B cell (primary cell): ENCODE measurements at places on chromosomes 16 and 17. TPM values are rescaled to one million over a fixed set of nuclear protein-coding genes. Genes with fewer than 3 reads are reported as not detected.

- no peak for DNase-seq
Observed at GRCh38 chr17:63634816-63635215, 12.6 kb downstream of the MAP3K3 start.

GRCh38 chr17:29076722-29077121 is 33.8 kb downstream of the PIPOX start:
- no peak for DNase-seq

- DNase-seq, result no peak
Observed at GRCh38 chr16:87047221-87048037, 269.8 kb downstream of the C16orf95 start.

DNA sequence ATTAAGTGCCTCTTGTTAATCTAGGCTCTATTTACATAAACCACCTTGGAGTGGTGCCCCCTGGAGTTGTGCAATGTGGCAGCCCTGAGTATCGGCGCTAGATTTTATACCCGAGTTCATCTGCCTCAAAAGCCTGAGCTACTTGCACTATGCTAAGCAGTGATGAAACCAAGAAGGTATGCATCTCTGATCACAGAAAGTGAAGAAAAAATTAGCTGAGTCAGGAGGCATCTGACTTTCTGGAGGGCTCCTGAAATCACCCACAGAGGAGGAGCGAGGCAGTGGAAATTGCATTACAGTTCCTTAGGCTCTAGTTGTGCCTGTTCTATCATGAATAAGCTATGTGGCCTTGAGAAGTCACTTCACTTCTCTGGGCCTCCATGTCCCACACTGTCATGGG is 80.3 kb upstream of the PSMD7 start:
- DNase-seq, result no peak

DNA sequence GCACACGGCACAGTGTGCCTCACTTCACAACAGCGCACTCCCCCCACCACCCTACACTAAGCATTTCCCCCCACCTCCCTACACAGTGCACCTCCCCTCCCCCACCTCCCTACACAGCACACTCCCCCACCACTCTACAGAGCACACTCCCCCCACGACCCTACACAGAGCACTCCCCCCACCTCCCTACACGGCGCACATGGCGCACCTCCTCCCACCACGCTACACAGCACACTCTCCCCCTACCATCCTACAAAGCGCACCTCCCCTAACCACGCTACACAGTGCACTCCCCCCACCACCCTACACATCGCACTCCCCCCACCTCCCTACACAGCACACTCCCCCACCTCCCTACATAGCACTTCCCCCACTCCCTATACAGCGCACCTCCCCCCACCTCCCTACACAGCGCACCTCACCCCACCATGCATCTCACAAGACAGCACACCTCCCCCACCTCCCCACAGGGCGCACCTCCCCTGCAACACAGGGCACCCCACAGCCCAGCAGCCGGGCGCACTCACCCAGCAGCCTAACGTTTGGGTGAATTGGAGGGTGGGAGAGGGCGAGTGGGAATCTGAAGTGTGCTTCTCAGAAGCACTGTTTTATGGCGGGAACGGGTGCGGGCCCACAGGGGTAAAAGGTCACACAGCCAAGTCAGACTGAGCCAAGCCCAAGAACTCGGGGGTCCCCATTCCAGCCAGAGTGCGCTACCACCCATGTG is 10.3 kb downstream of the KNOP1 start:
- DNase-seq, result no peak

DNA sequence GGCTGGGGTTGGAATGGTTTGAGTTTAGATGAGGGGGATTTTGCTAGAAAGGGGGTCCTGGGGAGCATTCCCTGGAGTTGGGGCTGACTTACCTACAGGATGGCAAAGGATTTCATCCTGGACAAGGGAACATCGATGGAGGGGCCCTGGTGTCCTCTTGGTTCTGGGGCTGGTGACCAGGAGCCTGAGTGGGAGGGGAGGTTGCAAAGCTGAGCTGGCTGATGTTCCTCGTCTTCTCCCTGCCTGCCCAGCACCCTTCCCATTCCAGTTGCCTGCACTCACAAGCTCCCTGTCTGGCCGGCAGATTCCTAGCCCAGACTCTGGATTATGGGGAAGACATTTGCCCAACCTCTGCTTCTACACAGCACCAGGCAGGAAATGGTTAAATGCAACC is 37.2 kb downstream of the ITGAE start:
- DNase-seq, result no peak

DNA sequence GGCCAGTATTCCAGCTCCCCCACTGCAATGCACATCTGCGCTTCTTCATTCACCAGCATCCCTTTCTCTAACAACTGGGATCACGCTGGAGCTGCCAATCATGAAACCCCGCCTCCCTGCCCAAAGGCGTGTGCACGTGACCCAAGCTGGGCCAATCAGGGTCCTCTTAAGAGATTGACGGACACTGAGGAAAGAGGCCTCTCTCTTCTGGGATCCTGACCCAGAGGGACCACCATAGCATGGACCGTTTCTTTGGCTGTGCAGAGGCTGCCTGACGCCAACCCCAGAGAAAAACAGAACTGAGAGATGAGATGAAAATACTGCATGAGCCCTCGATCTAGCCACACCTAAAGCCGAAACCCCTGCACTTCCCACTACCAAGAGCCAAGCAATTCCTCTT is 32.0 kb downstream of the COTL1 start:
- peak; percentile 73 for DNase-seq

GRCh38 chr16:87461466-87461991 is 31.3 kb downstream of the ZCCHC14 start:
- DNase-seq, result peak; percentile 33

DNA sequence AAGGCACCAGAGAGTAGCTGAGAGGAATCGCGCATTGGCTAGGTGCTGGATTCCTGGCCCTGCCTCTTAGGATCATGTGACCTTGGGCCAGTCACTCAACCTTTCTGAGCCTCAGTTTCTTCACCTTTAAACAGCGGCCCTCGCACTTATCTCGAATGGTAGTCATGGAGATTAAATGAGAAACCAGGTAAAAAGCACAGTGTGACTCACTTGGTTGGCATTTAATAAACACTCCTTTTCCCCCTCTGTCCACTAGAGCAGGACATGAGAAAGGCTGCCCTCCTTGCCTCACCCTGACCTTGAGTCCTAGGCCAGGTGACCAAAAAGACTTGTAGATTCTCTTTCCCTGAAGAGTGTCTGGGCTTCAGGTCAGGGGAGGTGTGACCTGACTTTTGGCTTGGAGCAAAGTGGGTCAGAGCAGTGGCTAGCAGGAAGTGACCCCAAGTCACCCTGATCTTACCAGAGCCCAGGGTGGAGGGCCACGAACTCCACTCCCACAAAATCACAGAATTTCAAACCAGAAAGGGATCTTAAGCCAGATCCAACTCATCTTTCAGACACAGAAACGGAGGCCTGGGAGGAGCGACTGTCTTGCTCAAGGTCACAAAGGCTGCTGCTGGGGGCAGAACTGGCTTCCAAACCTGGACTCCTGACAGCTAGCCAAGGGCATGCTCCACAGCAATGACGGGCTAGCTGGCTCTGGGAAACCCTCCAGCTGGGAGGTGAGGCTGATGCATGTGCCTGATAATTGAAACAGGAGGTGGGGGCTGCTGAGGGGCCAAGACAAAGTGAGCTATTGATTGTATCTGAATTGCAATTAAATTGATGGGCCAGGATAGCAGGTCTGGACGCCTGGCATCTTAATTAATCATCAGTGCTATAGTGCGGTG is 65.2 kb downstream of the PIPOX start:
- no peak for DNase-seq

DNA sequence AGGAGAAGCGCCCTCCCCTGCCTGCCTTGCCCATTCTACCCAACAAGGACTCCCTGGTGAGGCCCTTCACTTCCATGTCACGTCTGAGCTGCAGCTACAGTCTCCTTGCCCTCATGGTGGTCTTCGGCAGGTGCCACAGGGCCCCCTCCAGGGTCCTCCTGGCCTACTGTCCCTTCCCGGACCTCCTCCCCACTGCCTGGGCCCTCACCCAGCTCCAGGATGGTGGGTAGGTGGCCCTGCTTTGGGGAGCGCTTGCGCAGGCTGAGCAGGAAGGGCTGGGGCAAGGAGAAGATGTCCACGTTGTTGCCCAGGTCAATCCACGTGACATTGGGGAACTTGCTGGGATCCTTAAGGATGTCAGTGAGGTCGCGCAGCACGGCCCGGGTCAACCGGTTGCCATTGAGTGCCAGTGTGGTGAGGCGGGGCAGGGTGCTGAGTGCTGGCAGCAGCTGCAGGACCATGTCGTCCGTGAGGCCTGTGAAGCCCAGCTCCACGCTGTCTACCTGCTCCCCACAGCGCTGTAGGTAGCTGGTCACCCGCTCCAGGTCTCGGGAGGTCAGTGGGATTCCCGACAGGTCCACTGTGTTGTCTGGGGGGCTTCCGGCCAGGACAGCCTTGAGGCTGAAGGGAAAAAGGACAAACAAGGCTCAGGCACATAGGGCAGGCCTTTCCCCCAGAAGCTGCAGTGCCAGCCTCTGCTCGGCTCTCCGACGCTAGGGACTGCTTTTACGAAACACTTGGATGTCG is 28.3 kb downstream of the TRPV2 start:
- DNase-seq, result no peak

GRCh38 chr17:80845069-80845862 is 146.4 kb upstream of the CHMP6 start:
- peak; percentile 31 for DNase-seq

GRCh38 chr16:29694384-29695195 is 15.6 kb downstream of the QPRT start:
- DNase-seq, result no peak

- no peak for DNase-seq
Observed at GRCh38 chr16:72425571-72426341, 253.8 kb upstream of the PMFBP1 start.

- DNase-seq, result peak; percentile 58
Observed at GRCh38 chr16:56282451-56282850, 91.2 kb downstream of the GNAO1 start.

- no peak for DNase-seq
Observed at GRCh38 chr16:1895949-1896675, 22.1 kb downstream of the HS3ST6 start.

- DNase-seq, result peak; percentile 83
Observed at GRCh38 chr17:10156948-10157607, 41.3 kb downstream of the GAS7 start.

DNA sequence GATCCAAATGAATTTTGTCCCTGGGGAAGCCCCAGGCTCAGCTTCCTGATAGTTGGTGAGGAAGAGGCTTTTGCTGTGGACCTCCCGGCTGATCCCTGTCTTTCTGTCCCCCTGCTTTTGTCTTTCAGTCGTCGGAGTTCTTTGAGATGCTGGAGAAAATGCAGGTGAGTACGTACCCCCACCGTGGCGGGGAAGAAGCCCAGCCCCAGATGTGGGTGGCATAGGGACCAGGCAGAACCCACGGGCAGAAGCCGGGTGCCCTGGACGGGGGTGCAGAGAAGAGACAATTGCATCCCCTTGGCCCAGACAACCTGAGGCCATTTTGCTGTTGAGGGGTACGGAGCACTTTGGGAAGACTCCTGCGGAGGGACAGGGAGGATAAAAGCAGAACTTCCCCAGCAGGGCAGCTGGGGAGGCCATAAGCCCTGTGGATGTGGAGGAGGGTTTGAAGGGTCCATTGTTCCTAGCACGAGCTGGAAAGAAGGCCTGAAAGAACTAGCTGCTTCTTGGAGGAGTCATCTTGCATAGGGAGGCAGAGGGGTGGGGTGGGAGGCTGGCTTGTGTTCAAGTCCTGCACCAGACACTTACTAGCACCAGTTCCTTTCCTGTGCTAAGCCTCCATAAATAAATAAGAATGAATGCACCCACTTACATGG is 105.6 kb downstream of the OR1D5 start:
- DNase-seq, result no peak

GRCh38 chr17:13993106-13993505 is 76.2 kb upstream of the COX10 start:
- no peak for DNase-seq

- DNase-seq, result no peak
Observed at GRCh38 chr17:8837563-8838075, 29.9 kb downstream of the PIK3R6 start.

DNA sequence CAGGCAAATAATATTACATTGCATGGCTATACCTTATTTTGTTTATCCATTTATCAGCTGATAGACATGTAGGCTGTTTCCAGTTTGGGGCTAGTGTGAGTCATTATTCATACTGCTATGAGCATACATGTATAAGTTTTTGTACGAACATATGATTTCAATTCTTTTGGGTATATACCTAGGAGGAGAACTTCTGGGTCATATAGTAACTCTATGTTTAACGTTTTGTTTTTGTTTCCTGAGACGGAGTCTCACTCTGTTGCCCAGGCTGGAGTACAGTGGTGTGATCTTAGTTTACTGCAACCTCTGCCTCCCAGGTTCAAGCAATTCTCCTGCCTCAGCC is 2.4 kb upstream of the ITGAL start:
- no peak for DNase-seq

GRCh38 chr16:12456355-12456754 is 347.3 kb downstream of the CPPED1 start:
- no peak for DNase-seq

DNA sequence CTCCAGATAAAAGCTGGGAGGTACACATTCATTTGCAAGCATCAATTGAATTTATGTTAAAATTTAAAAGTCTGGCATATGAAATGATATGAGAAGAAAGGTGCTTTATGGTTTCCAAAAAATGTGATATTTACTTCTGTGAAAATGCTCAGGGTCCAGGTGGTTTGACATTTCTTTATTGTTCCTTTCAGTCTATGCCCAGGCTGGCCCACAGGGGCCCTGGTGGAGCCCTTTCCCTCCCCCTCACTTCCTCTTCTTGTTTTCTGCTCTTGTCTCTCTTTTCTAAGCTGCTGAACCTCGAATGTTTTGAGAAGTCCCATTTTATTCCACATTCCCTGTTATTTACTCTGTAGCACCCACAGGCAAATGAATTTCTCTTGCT is 127.8 kb downstream of the HS3ST3B1 start:
- DNase-seq, result peak; percentile 68

- no peak for DNase-seq
Observed at GRCh38 chr17:31560616-31561235, 169.3 kb downstream of the RAB11FIP4 start.

- DNase-seq, result no peak
Observed at GRCh38 chr16:12502676-12503075, 301.0 kb downstream of the CPPED1 start.

GRCh38 chr16:48438414-48438813 is 53.2 kb upstream of the SIAH1 start:
- no peak for DNase-seq

The NBR1 gene
- 42.1 and 43.9 TPM in 2 replicates for total RNA-seq

The NRN1L gene
- 2.1 and 2.8 TPM in 2 replicates for total RNA-seq

The MIEN1 gene
- 37.9 and 41.1 TPM in 2 replicates for total RNA-seq

The COL1A1 gene
- 9.1 and 11.6 TPM in 2 replicates for total RNA-seq

The WFDC1 gene
- not detected in 2 replicates for total RNA-seq

The DPEP3 gene
- 2.0 and 2.6 TPM in 2 replicates for total RNA-seq

The CSF3 gene
- total RNA-seq, result not detected in 2 replicates

The GNGT2 gene
- 9.3 and 11.1 TPM in 2 replicates for total RNA-seq

The EXOC7 gene
- 191 and 194 TPM in 2 replicates for total RNA-seq

The SLC52A1 gene
- not detected in 2 replicates for total RNA-seq

The KRT17 gene
- not detected in 2 replicates for total RNA-seq

The EPOP gene
- 0.97 and 1.2 TPM in 2 replicates for total RNA-seq

The PDXDC1 gene
- 103 and 109 TPM in 2 replicates for total RNA-seq
